Stimulated activated CD8-positive, alpha-beta memory T cell treated with anti-CD3 and anti-CD28 coated beads, Interleukin-2, amount 100 ng/mL, for 48 hours (primary cell): ENCODE measurements at places on chromosomes 3 and 15.

- DNase-seq, result no peak
These were observed 66.9 kb upstream of the THBS1 start for GRCh38 chr15:39513936-39514335.

GRCh38 chr3:156017352-156018030 lies 102.9 kb upstream of the KCNAB1 start:
- DNase-seq, result no peak

- peak; percentile 85 for DNase-seq
These were observed at the start of gene ADAMTS17 for GRCh38 chr15:100341750-100342560. Gene ADAMTS17, minus strand, starts transcription at chr15:100341975. Its CDS starts 76 bp downstream, at chr15:100341899.

DNA sequence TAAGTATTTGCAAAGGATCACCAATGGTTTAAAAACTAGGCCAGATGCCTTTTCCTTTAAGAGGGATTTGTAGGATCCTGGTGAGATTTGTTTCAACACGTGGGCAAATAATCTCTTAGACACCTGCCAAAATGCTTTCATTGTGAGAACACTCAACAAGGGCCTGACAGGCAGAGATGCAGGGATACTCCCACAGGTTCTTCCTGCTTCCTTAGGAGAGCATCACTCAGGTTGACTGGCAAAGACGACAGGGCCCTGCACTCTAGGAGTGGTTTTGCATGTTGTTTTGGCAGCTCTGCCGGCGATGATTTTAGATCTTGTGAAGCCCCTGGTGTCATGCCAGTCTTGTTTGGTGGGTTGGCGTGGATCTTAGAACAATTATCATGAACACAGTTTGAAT lies 184.5 kb downstream of the NR1D2 start:
- no peak for DNase-seq

DNA sequence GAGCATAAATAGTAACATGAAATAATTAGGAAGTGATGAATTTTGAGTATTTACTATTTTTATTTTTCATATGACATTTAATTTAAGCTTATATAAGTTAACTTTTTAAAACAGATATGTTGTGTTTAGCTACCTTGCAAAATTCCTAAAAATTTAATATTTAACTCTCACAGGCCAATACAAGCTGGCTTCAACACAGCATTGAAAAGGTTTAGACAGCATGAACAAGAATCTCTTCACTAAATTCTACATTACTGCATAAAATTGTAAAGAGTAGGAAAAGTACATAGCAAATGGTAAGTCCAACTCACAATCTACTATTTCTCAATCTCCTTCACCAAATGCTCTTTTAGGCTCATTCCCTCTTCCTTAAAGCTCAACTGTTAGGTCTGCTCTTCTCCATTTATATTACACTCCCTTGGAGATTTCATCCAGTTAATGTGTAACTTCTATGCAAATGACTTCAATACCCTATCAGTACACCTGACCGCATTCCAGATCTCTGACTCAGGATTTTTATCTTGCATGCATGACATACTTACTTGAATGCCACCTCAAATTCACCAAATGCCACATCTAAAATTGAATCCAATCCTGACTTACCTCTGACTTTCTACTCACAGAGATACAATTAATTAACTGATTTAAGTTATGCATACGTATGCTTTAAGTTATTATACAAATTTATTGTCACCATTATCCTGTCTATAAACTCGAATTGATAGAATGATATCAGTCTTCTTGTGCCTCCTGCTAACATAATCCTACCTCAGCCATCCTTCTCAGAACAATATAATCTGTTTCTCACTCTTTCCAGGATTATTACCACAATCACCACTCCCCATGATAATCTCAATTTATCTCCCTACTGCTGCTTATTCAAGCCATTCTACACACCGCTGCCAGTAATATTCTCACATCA lies 127.0 kb downstream of the STAG1 start:
- DNase-seq, result no peak

DNA sequence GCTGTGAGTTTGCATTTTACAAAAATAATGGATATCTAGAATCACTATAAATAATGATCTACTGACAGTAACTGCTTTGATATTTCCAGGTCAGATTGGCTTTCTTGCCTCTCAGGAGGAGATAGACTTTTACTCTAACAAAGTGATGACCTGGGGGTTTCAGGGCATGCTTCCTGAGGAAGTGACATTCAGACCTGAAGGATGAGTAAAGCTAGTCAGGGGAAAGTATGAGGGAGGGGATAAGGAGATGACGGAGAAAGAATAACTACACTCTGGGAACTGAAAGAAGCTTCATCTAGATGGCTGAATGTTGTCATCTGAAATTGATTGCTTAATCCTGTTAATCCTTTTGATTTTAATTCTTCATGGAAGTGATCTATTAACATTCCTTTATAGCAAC lies 32.2 kb downstream of the ARMC8 start:
- DNase-seq, result no peak

DNA sequence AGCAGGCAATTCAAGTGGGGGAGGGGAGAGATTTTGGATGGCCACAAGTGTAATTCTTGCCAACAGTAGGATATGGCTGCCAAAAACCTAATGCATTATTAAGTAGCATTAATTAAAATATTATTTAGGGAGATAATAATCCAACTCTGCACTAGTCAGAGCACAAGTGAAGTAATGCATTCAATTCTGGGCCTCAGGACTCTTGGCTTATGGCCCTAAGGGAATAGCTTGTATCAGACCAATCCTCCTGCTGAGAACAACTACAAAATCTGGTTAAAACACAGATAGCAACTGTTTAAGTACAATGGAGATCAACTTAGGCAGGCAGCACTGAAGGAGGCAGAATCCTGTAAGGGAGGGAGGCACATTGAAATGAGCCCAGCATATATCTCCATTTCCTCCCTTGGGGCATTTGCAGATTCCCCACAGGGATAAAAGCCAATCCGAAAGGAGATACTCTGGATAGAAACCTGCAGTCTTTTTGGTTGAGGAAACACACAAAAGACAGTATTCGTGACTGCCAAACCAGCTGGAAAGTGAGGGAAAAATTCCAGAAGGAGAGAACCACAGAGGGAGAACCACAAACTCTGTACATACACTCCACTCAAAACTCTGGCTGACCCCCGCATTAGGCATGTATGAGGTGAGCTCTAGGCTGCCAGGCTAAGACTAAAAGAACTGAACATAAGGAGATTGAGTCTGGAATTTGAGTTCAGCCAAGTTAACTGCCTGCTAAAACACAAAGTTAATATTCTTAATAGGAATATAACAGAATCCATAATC lies 57.4 kb downstream of the ETFA start:
- DNase-seq, result no peak

DNA sequence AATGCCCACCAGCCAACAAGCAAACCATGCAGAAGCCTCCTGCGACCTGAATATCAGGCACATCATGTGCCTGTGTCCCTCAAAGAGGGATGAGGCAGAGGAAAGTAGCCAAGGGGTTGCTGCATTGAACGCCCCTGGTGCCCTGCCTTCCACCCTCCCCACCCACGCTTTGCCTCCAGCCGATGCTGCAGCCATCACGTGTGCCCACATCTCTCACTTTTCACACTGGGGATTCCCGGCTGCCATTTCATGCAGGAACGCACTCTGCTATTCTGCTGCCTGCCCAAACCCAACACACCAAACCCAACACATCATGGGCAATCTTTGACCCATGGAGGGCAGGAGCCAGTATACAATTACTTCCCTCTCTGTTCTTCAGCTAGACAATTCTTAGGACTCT lies 462.2 kb upstream of the PROK2 start:
- no peak for DNase-seq

DNA sequence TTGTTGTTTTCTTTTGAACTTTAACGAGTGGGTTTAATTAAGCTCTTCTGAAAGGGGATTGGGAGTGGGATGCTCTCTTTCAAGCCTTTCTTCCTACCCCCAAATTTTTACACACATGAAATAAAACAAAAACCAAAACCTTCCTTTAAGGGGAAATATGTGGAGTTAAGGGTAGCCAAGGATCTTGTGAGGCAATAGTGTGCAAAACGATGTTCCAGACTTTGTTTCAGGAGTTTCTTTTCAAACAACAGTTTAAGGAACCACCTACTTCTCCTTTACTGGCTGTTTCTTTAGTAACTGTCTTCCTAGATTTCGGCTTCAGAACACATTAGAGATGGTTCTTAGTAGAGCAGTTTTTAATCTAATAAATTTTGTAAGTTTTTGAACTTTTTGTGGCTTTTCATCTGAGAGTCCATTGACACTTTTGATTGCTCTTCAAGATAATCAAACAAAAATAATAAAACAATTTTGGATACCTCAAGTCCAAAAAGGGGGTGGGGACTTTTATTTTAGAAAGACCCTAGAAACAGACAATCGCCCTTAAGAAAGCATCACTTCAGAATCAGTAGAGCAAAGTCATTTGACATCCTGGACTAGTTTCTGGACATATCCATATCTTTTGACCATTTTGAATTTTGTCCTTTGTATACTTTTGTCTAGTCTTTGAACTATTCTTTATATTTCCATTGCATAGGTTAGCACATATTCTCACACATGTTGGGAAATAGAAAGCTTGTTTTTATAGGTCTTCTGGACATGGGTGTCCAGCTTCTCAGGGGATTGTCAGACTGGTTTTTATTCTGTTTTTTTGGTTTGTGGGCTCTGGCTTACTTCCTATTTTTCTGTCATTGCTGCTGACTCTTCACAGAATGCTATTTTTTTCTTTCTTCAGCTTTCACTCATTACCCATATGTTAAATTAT lies 6.0 kb downstream of the DIPK2A start:
- DNase-seq, result no peak

- no peak for DNase-seq
These were observed 420.2 kb downstream of the TBC1D5 start for GRCh38 chr3:17322106-17322793.

- no peak for DNase-seq
These were observed 182.0 kb upstream of the BHLHE40 start for GRCh38 chr3:4797201-4797705.

DNA sequence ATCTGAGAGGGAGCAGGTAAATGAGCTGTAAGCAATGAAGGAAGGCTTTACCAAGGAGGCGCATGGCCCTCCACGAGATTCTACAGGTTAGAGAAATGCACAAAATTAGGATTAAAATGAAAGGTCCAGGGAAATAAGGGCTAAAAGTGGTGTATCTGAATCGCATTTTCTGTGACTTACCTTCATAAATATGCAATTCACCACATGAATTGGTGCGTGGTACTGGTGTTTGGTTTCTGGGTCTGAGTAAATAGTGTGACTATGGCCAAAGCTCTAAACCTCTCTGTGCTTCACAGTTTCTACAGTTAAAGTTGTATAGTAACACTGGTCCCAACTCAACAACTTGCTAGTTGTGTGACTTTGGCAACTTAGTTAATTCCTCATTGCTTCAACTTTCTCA lies 8.1 kb downstream of the ARPP21 start:
- no peak for DNase-seq

DNA sequence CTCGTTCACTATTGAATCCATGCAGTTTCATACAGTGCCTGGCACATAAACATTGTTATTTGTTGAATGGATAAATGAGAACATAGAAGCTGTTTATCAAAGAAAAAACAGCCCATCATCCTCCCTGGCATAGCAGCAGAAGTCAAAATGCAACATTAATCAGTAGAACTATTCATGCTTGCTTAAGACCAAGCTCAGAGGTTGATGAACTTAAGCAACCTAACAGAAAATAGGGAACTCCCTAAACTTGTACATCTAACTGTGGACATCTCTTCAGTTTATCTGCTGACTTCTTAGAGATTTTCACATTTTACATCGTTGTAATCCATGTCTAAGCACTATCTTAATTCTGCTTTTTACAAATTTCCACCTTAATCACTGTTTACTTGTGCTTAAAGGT lies 29.2 kb downstream of the SENP8 start:
- DNase-seq, result no peak

DNA sequence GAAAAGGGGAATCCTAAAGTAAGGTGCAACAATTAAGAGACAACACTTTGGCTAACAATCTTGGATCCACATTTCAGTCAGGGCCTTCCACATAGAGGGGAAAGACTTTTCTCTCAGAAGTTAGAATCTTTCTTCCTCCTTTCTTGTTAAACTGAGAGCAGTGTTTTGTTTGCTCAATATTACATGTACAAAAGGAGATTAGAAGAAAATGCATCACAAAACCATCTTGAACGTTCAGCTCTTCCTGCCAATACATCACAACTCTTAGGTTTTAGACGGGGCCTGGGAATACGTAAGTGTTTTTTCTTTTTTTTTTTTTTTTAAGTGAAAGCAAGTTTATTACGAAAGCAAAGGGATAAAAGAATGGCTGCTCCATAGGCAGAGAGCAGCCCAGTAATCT lies 39.1 kb downstream of the MAP2K1 start:
- DNase-seq, result no peak

DNA sequence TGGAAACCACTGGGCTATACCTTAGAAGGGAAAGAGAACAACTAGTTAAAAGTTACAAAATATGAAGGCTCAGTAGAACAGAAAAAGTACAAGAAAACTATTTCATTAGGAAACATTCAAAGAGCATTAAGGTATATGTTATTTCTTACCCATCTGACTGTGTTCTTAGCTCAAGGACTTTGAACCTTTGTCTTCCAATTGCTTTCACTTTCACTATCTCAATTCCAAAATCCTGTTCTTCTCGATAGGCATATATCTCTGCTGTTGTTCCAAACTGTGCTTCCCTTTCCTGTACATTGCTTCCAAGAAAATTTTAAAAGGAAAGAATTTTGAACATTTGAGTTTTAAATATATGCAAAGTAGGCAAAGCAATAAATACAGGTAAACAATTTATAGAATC lies 6.9 kb downstream of the CRBN start:
- DNase-seq, result no peak

DNA sequence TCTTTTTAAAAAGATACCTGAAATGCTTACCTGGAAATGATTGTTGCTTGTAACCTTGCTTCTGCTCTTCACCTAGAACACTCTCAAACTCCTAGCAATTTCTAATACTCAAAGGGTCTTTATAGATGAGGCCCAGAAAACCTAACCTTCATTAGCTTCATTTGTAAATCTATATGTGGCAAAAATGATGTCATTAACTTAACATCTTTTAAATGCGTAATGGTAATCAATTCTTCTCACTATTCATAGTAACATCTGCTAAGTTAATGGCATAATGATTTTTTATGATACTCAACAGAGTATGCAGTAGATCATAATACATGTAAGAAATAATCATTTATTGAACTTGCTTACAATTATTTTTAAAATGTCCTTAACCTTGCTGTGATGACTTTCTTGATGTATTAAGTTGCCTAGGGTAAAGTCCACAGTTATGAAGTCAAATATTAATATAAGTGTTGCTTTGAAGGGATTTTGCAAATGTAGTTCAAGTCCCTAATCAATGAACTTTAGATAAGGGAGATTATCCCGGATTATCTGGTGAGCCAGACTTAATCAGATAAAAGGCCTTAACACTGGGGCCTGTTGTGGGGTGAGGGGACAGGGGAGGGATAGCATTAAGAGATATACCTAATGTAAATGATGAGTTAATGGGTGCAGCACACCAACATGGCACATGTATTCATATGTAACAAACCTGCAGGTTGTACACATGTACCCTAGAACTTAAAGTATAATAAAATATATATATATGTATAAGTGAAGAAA lies 10.1 kb upstream of the SERPINI2 start:
- no peak for DNase-seq

GRCh38 chr3:184676927-184677326 lies 34.9 kb downstream of the MAGEF1 start:
- no peak for DNase-seq
